ENCODE measurements at places on chromosomes 11 and 22.

GRCh38 chr11:17008099-17008498 is 6.1 kb downstream of the PLEKHA7 start:
- H3K4me3 ChIP-seq = no peak overlapping the region
- no peaks in the 10 kb centered on the region for H3K36me3 ChIP-seq
- H3K4me1 ChIP-seq = peaks cover 1% of the 10 kb centered on the region
- no peak overlapping the region for H3K27ac ChIP-seq
- no peaks in the 10 kb centered on the region for H3K27me3 ChIP-seq

GRCh38 chr22:36940676-36941075 is 27.2 kb downstream of the CSF2RB start:
- H3K4me3 ChIP-seq = no peak overlapping the region
- no peaks in the 10 kb centered on the region for H3K36me3 ChIP-seq
- H3K4me1 ChIP-seq = no peaks in the 10 kb centered on the region
- no peaks in the 10 kb centered on the region for H3K27me3 ChIP-seq
- DNase-seq = no peak

- H3K4me3 ChIP-seq = no peak overlapping the region
- no peak overlapping the region for H3K27ac ChIP-seq
- H3K27me3 ChIP-seq = peaks cover 3% of the 10 kb centered on the region
- DNase-seq = no peak
- no peaks in the 10 kb centered on the region for H3K4me1 ChIP-seq
- no peaks in the 10 kb centered on the region for H3K36me3 ChIP-seq
These were observed 24.9 kb upstream of the NNMT start for GRCh38 chr11:114271316-114271715.

DNA sequence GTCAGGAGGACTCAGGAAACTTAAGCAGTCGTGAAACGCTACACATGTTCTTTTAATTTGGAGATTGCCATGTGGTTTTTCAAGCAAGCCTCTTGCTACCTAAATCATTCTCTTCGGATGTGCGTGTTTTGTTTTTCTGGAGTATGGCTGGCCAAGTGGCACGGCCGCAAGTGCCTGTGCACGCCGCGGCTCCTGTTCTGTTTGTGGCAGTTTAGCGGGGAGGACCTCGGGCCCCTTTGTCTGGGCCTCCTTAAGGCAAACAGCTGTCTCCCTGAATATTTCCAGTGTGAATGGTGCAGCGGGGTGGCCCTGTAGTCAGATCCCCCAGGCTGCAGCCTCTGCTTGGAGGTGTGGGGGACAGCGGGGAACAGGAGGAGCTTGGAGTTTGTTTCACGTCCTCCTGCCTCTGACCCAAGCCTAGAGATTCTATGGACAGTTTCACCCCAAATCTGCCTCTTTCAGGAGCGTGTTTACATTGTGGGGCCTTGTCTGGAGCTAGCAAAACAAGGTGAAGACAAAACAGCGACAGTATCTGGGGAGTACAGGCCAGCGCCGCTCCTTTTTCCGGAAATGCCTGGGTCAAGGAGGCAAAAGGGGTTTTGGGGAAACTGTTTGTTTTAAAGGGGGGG is 1.3 kb downstream of the LRP5 start:
- DNase-seq = no peak
- no peaks in the 10 kb centered on the region for H3K36me3 ChIP-seq
- no peaks in the 10 kb centered on the region for H3K27me3 ChIP-seq
- peaks cover 19% of the 10 kb centered on the region for H3K4me1 ChIP-seq
- H3K27ac ChIP-seq = peak overlapping the region; percentile 70
- H3K4me3 ChIP-seq = peak overlapping the region; percentile 64

GRCh38 chr11:62579252-62579651 is 5.6 kb upstream of the EEF1G start:
- H3K4me1 ChIP-seq = peaks cover 4% of the 10 kb centered on the region
- H3K36me3 ChIP-seq = no peaks in the 10 kb centered on the region
- no peak overlapping the region for H3K4me3 ChIP-seq
- DNase-seq = no peak
- H3K27ac ChIP-seq = no peak overlapping the region

DNA sequence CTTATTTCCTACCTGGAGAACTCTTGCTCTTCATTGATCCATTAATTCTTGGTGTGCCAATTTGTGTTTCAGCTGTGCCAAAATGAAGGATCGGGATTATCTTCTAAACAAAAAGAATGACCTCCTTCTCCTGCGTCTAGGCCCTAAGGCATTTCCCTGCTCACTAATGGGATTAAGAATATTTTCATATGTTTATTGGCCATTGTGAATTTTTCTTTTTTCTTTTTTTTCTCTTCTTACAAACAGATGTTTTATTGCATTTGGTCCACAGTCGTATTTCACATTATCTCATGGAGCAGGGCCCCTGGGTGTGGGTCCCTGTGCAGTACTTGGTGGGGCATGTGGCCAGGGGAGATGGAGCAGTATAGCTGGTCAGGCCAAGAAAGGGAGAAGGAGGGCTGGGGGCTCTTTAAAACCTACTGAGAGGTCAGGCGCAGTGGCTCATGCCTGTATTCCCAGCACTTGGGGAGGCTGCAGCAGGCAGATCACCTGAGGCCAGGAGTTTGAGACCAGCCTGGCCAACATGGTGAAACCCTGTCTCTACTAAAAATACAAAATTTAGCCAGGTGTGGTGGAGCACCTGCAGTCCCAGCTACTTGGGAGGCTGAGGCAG is 35.3 kb upstream of the HORMAD2 start:
- DNase-seq = no peak
- H3K4me3 ChIP-seq = no peak overlapping the region
- H3K36me3 ChIP-seq = no peaks in the 10 kb centered on the region
- no peak overlapping the region for H3K27ac ChIP-seq

DNA sequence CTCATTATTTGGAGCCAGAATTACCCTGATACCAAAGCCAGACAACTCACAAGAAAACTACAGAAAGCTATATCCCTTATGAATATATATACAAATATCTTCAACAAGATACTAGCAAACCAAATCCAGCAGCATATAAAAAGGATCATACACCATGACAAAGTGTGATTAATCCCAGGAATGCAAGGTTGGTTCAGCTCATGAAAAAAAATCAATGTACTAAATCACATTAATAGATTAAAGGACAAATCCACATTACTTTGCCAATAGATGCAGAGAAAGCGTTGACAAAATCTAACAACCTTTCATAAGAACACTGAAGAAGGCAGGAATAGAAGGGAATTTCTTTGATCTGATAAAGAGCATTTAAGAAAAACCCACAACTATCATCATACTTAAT is 50.4 kb upstream of the TEAD1 start:
- H3K27me3 ChIP-seq = no peaks in the 10 kb centered on the region
- H3K36me3 ChIP-seq = no peaks in the 10 kb centered on the region
- H3K4me3 ChIP-seq = no peak overlapping the region
- H3K27ac ChIP-seq = no peak overlapping the region

GRCh38 chr22:47570300-47570685 is 807.8 kb downstream of the TBC1D22A start:
- no peaks in the 10 kb centered on the region for H3K36me3 ChIP-seq
- no peak for DNase-seq
- peaks cover 3% of the 10 kb centered on the region for H3K4me1 ChIP-seq

DNA sequence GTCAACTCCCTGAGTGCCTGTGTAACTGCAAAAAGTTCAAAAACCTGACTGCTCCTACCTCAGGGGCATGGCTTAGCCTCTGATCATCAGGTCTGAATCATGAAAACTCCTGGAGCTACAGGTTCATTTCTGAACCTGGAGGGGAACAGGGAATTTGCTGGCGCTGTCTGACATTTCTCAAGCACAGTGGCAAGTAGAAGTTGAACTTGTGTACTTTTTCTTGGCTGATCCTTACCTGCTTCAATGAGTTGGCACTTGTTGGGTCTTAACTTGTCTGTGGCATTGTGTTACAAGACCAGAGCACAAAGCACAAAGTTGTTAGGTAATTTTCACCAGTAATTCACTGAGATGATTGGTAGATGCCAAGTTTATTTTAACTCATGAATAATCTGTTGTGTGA is 3.3 kb downstream of the TMEM109 start:
- DNase-seq = no peak
- no peaks in the 10 kb centered on the region for H3K36me3 ChIP-seq
- no peaks in the 10 kb centered on the region for H3K27me3 ChIP-seq
- no peak overlapping the region for H3K27ac ChIP-seq
- H3K4me3 ChIP-seq = no peak overlapping the region
- H3K4me1 ChIP-seq = peaks cover 3% of the 10 kb centered on the region

All from ovary (tissue), 10 donors.